ENCODE measurements at places on chromosomes 2 and 18.

DNA sequence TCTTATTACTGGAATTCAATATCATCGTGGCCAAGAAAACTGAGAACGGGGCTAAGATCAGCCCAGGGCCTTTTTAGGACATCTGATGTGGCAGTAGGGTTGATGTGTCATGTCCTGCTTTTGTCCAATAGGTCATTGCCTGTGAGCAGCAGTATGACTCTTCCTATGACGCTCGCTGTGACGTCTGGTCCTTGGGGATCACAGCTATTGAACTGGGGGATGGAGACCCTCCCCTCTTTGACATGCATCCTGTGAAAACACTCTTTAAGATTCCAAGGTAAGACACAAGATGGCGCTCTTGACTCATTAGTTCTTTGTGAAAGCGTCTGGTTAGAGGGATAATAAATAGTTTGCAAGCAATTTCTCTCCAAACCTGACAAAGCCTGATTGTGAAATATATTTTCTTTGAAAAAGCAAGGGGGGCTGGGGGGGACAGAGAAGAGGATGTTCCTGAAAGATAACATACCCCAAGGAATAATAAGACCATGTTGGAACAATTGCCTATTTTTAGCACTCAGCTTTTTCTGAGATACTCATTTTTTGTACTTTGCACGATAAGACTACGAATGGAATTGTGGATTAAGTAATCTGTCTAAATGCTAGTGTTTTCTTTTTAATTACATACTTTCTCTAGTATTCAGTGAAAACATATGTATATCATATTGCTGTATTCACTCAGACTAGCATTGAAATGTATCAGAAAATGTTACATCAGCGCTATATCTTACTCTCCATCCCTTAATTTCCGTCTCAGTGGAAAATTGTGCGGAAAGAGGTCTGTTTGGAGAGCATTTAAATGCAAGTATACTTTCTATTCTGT is 58.1 kb downstream of the MYO3B start:
- DNase-seq, result peak; percentile 51

- peak; percentile 6 for DNase-seq
Measured at GRCh38 chr2:56130463-56131070, 53.2 kb upstream of the CCDC85A start.

DNA sequence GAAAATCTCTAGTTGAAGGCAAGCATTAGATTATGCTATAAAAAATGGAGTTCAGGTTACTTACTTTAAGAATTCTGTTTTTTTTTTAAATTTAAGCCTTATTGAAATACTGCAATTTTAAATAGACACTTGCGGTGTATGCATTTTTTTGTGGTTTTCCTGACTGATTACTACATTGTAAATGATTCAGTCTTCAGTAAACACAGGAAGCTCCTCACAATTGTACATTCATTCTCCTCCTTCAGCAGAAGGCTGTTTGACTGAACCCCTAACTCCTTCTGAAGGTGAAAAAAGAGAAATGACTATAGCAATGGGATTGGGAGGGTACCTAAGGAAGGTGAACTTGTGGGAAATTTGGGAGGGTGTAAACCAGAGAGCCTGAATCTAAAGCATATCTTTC is 136.1 kb downstream of the GCA start:
- peak; percentile 47 for DNase-seq

DNA sequence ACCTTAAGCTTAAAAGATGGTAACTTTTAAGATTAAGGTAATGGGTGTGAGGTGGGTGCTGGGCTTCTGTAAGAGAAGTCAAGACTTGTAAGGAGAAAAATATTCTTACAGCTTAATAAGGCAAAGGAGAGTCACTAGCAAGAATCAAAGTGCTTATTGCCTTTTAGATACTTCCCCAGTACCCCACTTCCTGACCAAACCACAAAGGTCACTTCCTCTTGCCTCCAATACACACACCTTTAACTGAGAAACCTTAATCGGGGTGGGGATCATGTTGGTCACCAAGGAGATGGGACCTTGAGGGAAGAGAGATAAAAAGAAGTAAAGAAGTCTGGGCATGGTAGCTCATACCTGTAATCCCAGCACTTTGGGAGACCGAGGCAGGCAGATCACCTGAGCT is 10.6 kb upstream of the ATG16L1 start:
- peak; percentile 64 for DNase-seq

DNA sequence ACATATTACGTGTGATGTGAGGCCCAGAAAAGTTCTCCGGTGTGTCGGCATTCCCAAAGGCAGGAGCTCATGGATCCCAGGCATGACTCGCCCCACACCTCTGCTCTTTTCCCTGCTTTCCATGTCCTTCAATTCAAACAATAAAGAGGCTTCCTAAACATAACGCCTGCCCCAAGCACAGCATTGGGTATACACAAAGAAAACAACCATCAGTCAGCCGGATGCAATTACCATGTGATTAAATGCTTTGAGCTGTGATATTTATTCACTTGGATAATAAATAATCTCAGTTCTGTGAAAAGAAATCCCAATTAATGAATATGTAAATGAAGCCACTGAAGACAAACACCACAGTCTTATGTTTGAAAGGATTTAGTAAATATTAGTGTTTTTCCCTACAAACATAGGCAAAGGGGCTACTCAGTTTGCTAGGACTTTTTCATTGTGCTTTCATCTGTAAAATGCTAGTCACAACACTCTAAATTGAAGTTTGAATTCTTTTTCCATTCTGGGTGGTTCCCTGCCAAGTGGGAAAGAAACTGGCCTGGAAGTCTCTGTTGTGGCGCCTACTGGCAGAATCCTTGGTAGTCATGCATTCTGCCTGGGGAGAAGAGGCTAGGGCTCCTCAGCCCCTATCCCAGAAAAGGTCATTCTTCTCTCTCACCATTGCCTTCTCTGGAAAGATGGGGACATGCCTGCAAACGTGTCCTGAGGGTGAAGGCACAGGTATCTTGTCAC is 144.7 kb downstream of the COL6A3 start:
- no peak for DNase-seq

DNA sequence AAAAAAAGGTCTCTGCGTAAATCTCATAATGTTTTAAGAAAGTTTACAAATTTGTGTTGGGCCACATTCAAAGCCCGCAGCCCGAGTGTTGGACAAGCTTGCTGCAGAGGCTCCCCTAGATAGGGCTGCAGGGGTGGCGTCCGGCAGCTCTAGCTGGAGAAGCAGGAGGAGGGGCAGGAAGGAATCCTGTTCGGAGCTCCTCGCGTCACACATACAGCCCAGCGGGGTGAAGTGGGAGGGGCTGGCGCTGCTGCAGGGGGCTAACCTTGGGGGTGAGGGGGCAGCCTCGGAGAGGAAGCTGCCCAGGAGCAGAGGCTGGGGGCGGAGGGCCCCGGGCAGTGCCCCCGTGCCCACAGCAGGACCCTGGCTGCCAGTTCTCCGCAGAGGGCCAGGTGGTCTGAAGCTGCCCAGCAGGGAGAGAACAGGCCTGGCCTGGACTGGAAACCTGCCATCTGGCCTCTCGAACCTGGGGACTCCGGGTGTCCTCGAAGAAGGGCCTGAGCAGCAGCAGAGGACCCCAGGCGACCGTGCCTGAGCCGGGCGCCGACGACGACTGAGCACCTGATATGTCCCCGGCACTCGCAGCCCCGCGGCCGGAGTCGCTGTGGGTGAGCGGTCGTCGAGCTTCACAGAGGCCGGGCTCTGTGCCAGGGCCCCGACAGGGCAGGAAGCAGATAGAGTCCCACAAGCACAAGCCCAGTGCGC is 2.6 kb upstream of the GPR35 start:
- DNase-seq, result peak; percentile 28

DNA sequence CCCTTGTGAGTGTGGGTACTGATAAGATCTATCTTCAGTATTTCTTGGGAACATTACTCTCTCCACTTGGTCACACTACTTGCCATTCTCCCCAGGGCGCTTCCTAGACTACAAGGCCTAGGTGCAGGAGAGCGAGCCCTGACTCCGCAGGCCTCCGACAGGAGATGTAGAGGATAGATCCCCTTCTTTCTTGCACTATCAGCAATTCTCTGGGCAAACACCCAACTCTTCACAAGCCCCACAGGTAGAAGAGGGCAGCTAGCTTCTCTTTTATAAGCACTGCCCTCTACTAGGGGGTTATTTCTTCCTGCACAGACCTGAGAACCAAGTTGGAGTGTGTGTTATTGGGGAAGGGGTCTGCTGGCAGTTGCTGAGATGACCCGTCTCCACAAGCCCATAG is 10.7 kb upstream of the RMDN2 start:
- DNase-seq, result no peak

DNA sequence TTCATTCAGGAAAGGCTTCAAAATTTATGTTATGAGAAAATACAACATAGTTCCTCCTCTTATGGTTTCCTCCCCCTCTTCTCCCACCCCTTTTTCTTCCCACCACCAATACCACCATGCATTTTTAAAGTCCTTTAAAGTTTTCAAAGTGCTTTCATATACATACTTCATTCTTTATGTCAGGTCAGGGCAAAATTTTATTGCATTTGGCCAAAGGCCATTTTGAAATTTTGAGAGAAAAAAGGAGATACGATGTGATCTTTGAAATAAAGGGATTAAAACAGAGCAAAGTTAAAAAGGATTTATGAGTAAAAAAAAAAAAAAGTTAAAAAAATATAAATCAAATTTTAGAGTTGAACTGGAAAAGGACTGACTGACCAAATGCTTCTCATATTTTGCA is 792.5 kb upstream of the FANCL start:
- DNase-seq, result no peak

GRCh38 chr2:23636426-23636825 is 251.4 kb downstream of the KLHL29 start:
- DNase-seq, result peak; percentile 7

GRCh38 chr2:134078354-134078753 is 175.5 kb upstream of the MGAT5 start:
- DNase-seq, result no peak

- peak; percentile 61 for DNase-seq
Measured at GRCh38 chr2:177397481-177398289, 5.1 kb downstream of the AGPS start.

Measured in activated CD4-positive, alpha-beta T cell treated with anti-CD3 and anti-CD28 coated beads, Interleukin-10, Interleukin-2, amounts not matched to agents 100 ng/mL and 50 ng/mL, durations not matched to agents 16 hours and 8 hours (primary cell).